Bone marrow (tissue), 2 donors: ENCODE measurements at places on chromosomes 12 and 14.

DNA sequence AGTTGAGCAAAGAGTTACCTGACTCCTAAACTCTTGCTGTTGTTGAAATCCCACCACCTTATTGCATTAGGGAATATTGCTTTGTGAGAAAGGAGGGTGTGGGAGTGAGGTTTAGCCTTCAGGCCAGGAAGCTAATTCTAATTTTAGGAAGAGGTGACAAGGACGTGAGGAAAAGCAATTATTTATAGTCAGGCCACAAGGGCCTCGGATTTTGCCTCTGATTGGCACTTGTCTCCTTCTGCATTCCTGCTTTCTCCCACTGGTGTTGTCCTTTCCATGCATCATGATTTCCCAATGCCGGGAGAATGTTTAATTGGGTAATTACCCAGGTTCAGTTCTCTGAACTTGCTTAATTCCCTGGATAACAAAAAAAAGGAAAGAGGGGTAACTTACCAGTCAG lies 37.9 kb upstream of the SLC38A2 start:
- DNase-seq, result no peak

DNA sequence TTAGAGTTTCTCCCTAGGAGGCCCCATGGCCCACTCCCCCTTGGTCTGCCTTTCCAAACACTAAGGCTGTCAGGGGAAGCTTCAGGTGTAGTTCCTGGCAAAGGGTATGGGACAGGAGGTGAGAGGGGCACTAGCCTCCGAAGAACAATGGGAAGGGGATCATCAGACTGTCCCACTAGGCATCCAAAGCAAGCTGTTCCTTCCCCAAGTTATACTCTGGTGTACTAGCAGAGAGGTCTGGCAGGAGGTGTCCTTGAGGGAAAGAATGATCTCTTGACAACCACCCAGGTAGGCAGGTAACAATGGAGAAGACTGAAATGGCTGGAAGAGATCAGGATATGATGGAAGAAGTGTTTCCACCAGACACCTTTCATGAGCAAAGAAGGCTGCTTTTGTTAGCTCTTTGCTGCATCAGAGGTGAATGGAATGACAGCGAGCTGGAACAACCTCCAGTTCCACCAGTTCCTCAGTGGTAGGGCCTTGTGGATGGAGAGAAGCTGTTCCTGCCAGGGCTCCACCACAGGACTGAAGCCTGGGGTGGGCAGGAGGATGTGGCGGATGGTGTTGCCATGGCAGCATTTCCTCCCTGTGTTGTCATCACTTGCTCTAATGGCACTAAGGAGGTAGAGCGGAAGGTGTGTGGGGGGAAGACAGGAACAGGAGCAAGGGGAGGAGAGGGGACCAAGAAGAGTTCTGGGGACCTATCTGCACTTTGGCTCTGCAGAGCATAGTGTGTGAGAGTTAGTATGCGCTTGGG lies 2.3 kb upstream of the AGAP2 start:
- no peak for DNase-seq

GRCh38 chr14:76498976-76499375 lies 123.0 kb downstream of the ESRRB start:
- no peak for DNase-seq

DNA sequence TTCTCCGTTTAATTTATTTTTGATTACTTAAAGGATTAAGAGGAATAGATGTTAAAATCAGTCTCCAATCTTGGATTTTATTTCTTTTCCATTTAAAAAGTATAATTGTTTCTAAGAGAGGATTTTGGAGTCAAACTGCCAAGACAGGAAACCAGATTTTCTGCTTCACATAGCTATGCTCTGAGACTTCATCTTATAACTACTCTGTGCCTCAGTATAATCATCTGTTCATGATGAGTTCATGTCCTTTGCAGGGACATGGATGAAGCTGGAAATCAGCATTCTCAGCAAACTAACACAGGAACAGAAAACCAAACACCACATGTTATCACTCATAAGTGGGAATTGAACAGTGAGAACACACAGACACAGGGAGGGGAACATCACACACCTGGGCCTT lies 9.0 kb upstream of the TAS2R31 start:
- DNase-seq, result no peak

DNA sequence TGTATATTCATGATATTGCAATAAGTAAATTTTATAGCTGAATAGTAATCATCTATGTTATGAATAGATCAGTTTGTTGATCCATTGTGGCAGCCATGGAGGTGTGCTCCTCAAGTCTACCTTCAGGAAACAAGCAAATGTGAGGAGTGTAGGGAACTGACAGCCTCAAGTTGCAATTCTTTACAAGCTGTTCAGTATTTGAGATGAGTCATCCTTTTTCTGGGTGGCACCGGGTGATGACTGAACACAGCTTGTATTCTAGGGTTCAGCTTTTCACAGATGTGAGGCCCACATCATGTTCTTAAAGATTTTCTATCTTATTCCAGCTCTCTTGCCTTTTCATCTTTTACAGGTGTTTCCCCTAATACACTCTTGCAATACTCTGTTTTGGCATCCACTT lies 452.4 kb downstream of the KCNH5 start:
- DNase-seq, result no peak
